Retinal pigment epithelial cell (primary cell): ENCODE measurements at places on chromosomes 2 and 18.

- DNase-seq: no peak
Measured at GRCh38 chr18:11258039-11258610, 108.8 kb upstream of the PIEZO2 start.

DNA sequence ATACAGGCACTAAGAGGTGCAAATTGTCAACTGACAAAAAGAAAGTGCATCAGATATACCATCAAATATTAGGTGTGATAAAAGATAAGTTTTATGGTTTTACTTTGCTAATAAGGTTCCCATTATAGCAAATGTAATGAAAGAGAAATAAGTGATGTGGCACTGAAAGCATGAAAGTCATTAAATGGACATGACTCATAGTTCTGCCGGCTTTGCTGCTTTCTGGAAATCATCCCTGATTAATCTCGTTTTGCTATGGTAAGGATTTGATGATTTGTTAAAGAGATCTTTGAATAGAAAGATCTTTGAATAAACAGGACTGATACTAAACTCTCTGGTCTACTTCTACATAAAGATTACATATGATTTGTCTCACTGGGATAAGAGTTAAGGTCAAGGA, 72.7 kb downstream of the CLIP4 start:
- no peak for DNase-seq

- DNase-seq: no peak
Measured at GRCh38 chr2:108634011-108634410, 85.3 kb upstream of the RANBP2 start.

- no peak for DNase-seq
Measured at GRCh38 chr2:44242904-44243303, 32.4 kb upstream of the SLC3A1 start.

DNA sequence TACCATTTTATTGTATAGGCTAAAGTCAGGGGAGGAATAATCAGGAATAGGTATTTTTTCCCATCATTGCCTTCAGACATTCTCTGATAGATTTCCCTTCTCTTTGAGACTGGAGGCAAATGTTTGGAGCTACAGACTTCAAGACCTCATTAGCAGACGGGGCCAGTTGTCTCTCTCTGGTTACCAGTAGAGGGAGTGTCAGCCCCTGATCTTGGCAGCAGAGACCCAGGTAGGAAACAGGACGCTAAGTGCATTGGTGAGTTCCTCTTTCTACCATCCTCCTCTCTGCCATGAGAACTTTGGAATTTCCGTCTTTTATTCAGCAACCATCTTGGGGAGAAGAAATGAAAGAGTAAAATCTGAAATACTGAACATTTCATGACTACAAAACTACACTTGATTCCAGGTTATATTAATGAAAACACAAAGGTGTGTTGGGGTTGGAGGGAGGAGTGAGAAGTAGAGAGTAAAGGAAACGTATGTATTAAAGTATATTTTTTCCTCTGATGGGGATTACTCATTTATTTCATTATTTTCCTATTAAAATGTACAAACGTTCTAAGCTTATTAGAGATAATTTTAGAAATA, 186.2 kb upstream of the GCFC2 start:
- peak; percentile 3 for DNase-seq

GRCh38 chr2:66587216-66587615, 152.3 kb downstream of the MEIS1 start:
- DNase-seq: no peak

DNA sequence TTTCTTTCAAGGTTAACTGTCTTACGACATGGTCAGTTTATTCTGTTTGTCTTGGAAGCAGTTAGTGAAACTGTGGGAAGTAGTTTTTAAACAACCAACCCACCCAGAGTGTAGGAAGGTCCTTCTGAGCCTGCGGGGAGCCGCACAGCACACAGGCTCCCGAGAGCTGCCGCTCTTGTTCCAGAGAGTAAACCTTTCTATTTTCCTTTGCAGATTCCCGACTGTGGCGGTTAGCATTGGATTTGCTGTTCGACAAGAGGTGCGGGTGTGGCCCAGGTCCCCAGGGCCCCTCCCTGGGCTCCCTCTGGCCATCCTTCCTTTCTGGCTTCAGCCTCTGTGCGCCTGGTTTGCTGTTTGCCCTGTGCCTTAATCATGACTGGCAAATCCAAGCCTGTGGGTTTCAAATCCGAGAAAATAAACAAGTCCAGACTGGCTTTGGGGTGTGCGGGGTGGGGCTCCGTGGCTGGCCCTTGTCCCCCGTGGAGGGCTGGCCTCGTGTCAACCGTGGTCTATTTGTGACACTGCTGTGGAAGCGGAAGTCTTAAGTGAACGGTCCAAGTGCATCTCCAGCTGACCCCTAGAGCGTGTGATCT, 30.7 kb downstream of the IMPA2 start:
- no peak for DNase-seq

- no peak for DNase-seq
Measured at GRCh38 chr2:75170889-75171288, 28.4 kb downstream of the TACR1 start.

GRCh38 chr18:46378126-46378863, 274.1 kb downstream of the HAUS1 start:
- DNase-seq: no peak

DNA sequence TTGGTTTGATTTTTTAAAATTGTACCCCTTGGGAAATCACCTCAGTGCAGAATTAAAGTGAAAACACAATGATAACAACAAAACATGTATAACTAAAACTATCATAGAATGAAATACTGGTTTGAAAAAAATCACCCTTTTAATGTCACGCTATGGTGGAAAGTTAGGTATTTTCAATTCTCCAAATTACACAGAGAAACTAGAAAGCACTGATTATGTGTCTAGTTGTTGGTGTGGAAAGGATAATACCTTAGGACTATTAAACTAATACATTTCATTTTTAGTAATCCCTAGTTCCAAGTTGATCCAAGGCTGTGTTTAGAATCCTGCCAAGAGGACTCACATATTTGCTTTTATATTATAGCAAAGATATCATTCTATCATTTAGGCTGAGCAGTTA, 71.2 kb downstream of the NUP35 start:
- DNase-seq: no peak

DNA sequence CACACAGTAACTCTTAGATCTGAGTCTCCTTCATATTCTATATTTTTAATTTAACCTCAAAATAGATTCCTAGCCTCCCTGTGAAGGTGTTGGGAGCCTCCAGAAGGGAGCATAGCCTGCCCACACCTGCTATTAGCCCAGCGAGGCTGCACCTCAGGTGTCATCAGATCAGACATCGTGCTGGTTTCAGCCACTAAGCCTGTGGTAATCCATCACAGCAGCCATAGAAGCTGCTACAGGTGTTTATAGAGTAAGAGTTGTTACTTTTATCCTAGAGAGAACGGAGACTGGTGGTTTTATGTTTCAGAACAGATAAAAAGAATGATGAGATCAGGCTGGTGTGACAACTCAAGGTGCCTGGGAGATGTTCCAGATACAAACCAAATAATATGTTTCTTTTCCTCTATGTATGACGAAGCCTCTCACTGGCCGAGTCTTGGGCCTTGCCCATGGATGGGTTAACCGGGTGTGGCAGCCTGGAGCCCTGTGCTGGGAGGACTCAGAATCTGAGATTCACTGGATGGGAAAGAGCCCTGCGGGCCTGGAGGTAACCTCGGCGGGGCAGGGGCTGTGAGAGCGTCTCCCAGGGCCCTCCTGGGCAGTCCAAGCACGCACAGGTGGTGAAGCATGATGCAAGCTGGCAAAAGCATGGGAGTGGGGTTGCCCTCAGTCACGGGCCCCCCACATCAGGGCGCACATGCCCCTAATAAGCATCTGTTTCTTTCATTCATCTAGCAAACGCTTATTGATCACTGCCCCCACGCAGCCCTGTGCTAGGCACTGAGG, 73.7 kb downstream of the MRPS9 start:
- no peak for DNase-seq

- no peak for DNase-seq
Measured at GRCh38 chr2:179661986-179662385, 199.4 kb downstream of the ZNF385B start.

GRCh38 chr2:222033541-222033940, 265.3 kb downstream of the PAX3 start:
- DNase-seq: peak; percentile 29

GRCh38 chr2:202355993-202356505, 20.1 kb upstream of the BMPR2 start:
- DNase-seq: no peak

DNA sequence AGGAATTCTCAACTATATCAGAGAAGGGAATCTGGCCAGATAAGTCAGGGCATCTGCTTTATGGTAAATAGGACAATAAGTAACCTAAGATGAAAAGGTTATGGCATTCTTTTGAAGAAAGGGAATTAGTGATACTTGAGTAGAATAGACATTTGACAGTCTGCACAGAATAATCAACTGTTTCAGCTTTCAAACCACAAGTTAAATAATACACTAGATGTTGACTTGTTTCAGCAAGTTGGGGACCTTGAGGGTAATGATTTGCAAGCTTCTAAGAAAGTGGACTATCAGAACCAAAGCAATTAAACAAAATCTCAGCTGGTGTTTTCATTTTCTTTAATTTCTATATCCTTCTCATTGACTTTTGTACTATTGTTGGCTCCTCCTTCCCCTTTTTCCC, 54.5 kb downstream of the SLC39A10 start:
- DNase-seq: no peak

GRCh38 chr2:53576166-53576565, 191.4 kb upstream of the CHAC2 start:
- DNase-seq: peak; percentile 54

DNA sequence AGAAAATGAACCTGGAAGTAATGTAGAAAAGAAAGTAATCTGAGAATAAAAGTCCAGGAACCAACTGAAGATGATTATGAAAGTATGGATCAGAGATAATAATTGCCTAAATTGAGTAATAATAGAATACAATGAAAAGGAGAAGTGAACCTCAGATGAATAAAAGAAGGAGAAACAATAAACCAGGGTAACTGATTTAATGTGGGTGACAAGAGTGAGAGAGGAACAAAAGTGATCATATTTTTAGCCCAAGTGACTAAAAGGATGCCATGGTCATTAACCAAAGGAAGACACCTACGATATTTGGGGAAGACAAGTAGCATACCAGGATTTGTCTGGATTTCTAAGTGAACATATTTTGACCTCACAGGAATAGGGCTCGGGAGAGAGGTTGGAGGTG, 600.6 kb downstream of the RNF144A start:
- no peak for DNase-seq

- no peak for DNase-seq
Measured at GRCh38 chr2:189152483-189152882, 27.1 kb downstream of the COL5A2 start.

GRCh38 chr2:194491409-194492115, 1165.5 kb upstream of the SLC39A10 start:
- DNase-seq: no peak

DNA sequence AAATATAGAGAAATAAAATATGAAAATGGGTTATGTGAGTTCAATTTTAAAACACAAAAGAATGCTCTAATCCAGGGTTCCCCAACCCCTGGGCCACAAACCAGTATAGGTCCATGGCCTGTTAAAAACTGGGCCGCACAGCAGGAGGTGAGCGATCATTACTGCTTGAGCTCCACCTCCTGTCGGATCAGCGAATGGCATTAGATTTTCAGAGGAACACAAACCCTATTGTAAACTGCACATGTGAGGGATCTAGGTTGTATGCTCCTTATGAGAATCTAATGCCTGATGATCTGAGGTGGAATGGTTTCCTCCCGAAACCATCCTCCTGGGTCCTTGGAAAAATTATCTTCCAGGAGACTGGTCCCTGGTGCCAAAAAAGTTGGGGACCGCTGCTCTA, 34.7 kb downstream of the TTR start:
- no peak for DNase-seq

DNA sequence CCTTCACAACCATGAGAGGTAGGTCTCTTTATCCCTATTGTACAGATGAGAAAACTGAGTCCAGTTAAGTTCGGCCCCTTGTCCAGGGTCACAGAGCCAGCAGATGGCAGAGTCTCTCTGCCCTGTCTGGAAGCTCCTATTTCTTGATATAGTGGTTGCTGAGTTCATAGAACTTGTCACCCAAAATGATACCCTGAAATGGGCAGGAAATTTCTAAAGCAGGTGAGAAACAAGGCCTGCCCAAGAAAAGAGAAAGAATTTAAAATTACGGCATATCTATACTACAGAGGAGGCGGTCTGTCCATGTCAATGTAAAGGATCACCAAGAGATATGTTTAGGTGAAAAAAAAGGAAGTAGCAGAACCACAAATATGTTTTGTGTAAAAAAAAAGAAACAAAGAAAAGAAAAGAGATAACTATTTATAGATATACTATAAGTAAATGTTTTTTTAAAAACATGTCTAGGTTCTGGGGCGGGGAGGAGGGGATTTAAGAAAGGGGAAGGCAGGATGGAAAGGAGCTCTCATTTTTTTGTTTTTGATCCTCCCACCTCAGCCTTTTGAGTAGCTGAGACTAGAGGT, 39.8 kb downstream of the MYO7B start:
- DNase-seq: no peak

DNA sequence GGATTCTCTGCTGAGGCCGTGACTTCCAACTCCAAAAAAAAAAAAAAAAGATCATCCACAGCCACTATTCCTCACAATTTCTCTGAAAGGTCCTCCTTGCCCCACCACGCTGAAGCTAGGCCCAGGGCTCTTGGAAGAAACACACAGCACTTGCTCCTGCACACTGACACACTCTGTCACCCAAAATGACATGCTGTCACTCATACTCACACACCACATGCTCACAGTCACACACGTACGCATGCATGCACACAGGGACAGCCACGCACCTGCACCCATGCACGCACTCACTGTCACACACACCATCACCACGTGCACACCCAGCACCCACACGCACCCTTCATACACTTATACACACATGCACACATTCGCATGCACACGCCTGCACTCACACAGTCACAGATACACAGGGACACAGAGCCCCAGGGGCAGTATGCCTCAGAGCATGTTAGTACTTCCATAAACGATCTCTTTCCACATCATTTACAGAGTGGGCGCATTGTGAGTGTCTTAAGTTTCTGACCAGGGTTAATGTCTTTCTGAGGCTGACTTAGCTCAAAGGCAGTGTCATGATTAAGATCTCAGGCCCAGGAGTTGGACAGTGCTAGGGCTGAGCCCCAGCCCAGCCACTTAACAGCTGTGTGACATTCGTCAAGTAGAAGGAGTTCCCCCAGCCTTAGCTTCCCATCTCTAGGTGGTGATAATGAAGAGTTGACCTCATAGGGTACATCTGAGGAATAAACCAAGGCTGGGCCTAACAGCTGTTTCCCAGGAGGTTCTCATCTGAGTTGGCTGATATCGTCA, 93.4 kb downstream of the GLI2 start:
- DNase-seq: no peak

- DNase-seq: no peak
Measured at GRCh38 chr18:9818423-9818734, 67.4 kb upstream of the TXNDC2 start.

- DNase-seq: no peak
Measured at GRCh38 chr2:146820672-146821071, 1024.2 kb upstream of the ACVR2A start.
